ENCODE measurements at places on chromosomes 11 and 22.

DNA sequence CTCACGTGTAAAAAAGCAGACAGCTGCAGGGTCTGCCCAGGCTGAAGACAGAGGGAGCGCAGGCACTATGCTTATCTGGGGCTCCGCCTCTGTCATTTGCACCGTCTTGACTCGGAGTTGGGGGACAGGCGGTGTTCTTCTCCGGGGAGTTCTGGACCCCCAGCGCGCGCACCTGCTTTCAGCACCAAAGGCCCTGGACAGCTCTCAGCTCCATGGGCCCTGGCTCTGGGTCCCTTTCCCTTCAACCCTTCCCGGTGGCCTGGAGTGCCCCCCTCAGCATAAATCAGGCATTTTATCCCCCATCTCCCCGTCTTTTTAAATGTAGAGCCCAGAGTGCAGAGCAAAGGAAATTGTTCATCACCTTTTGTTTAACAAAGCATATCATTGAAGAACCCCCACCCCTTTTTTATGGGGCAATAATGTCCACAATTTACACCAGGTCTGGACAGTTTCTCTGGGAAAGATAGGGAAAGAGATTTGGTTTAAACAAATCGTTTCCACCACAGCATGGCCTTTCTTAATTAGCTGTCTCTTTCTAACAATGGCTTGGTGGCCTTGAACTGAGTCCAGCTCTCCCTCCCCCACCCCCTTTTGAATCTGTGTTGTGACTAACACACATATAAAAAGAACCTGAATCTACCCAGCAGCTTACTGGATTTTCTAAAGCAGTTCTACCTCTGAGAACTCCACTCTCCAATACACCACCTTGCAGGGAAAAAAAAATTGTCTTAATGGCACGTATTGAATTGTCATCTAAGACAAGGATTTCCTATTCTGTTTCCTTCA lies 1.7 kb downstream of the SEZ6L start:
- DNase-seq, result peak; percentile 18

- DNase-seq, result no peak
Observed at GRCh38 chr11:44973632-44974401, 23.1 kb upstream of the TP53I11 start.

GRCh38 chr11:57425565-57426438 lies 1.1 kb downstream of the SLC43A3 start:
- DNase-seq, result peak; percentile 9

DNA sequence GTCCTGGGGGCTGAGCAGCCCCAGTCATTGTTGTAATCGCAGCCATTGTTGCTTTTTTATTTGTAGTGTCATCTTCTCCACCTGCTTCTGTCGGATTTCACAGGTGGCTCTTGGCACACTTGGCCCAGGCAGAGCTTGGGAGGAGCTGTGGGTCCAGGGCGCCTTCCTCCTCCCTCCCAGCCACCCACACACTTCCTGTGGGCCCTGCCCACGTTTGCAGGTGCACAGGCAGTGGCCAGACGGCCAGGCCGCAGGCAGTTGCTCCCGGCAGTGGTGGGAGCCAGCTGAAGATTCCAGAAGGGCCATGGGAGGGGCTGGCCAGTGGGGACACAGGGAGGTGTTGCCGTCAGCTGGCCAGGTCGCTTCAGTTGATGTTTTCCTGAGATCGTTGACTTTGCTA lies 1191.9 kb downstream of the BRD1 start:
- DNase-seq, result no peak

DNA sequence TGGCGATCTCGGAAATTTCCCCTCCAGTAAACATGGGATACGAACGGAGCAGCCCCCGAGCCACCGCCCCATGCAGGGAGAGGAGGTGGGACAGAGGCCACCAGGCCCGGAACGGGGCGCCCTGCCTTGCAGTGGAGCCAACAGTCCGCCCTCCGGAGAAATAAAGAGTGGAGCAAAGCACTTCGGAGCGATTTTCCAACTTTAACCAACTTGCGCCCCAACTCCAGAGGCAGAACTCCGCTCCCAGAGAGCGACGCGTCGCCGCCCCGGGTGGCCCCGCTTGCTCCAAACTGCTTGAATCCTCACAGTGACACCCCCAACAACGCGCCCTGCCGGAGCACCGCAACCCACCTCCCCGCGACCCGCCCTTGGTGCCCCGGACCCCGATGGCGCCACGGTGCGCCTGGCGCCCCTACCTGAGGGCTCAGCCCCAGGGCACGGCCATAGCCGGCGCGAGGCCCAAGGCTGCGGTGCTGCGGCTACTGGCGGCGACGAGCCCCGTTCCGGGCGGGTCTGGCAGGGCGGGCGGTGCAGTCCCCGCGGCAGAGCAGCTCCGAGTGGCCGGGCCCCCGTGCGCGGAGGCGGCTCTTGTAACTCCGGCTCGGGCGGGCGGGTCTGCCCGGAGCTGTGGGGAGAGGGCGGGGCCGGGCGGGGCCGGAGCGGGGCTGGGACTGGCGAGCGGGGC lies at the start of gene AHNAK:
TSS of gene AHNAK (minus strand) at position 563 of the 685 bp plus-strand sequence. CDS start 10,708 bp downstream, outside the sequence.
- DNase-seq, result peak; percentile 67

GRCh38 chr11:112300094-112300786 lies 39.6 kb upstream of the PLET1 start:
- DNase-seq, result no peak

DNA sequence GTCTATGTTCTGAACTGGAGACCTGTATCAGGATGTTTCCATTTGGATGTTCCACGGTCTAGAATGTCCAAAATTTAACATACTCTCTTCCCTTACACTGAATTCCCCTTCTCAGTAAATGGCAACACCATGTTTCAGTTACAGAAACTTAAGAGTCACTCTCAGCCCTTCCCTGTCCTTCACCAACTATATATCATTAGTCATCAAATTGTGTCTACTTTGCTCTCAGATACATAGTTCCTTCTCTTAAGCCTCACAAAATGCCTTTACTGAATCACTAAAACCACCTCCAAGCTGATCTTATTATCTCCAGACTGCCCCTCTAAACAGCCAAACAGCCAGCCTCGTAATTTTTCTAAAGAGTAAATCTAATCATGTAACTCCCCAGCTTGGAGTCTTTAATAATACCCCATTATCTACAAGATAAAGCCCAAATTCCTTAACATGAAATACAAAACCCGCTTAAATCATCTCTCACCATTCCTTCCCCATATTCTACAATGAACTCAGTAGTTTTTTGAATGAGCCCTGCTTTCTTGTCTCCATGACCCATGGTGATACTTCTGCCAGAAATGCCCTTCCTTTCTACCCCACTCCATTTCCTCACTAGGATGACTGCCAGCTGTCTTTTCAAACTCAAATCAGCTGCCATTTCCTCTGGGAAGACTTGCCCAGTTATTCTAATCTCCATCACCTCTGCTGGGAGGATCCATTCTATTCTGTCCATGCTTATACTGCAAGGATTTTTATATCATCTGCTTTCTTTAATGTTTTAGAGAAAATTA lies 102.7 kb upstream of the ARHGAP42 start:
- DNase-seq, result no peak

GRCh38 chr11:16380941-16381568 lies 24.7 kb upstream of the SOX6 start:
- peak; percentile 29 for DNase-seq
